ENCODE measurements at places on chromosomes 6 and 20. TPM values are rescaled to one million over a fixed set of nuclear protein-coding genes. Genes with fewer than 3 reads are reported as not detected.

DNA sequence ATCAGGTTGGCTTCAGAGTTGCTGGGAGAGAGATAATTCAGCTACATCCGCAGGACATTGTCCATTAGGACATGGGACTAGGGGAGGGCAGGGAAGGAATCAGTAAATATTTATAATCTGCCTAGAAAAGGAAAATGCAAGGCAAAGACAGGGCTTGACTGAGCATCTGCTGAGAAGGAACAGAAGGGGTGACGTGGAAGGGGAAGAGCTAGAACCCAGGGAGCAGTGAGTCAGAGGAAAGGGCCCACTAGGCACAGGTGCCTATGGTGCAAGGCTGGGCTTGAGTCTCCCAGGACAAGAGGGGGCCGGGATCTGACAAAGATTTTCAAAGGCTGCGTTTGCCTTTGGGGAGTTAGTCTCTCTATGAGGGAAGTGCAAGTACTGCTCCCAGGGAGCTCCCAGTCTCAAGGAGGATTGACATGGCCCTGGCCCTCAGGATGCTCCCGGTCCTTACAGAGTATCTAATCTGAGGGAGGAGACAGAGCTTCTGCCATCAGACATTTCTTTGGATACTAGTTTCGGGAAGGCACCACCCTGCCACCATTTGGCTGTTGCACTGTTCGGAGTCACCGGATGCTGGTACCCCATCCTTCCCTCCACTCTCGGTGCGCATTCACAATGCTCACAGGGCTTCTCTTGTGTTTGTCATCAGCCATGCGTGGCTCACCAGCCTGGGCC is 21.9 kb downstream of the VEGFA start:
- DNase-seq: no peak
- H3K36me3 ChIP-seq: no peaks in the 10 kb centered on the region
- H3K27me3 ChIP-seq: no peaks in the 10 kb centered on the region
- no peak overlapping the region for H3K27ac ChIP-seq

GRCh38 chr6:14159090-14159489 is 41.5 kb downstream of the CD83 start:
- no peaks in the 10 kb centered on the region for H3K36me3 ChIP-seq
- H3K4me3 ChIP-seq: no peak overlapping the region
- no peak overlapping the region for H3K27ac ChIP-seq
- no peaks in the 10 kb centered on the region for H3K4me1 ChIP-seq

- DNase-seq: no peak
- H3K36me3 ChIP-seq: no peaks in the 10 kb centered on the region
- no peaks in the 10 kb centered on the region for H3K27me3 ChIP-seq
- no peak overlapping the region for H3K4me3 ChIP-seq
- no peak overlapping the region for H3K27ac ChIP-seq
- no peaks in the 10 kb centered on the region for H3K4me1 ChIP-seq
Observed at GRCh38 chr6:121896363-121896762, 460.9 kb downstream of the GJA1 start.

DNA sequence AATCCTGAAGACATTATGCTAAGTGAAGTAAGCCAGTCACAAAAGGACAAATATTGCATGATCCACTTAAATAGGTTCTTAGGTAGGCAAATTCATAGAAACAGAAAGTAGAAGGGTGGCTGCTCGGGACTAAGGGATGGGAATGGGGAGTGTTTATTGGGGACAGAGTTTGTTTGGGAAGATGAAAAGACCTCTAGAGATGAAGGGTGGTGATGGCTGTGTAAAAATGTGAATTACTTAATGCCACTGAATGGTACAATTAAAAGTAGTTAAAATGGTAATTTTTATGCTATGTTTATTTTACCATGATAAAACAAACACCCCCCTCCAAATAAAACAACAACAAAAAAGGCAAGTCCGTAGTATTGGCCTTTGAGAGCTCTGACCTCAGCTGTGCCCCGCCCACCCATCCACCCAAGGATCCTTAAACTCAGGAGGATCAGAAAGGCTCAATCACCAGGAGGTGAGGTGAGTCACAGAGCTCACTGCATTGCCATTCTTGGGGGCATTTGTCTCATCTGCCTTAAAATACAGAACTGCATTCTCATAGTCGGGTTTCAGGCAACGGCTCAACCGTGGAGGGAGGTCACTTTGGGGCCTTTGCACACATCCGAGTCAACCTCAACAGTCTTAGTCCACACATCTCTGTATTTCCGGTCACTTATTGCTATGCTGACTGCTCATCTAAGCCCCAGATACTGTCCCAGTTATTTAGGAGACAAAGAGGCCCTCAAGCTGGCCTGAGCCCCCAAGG is 96.7 kb downstream of the SLC22A23 start:
- peaks cover 20% of the 10 kb centered on the region for H3K4me1 ChIP-seq
- H3K27ac ChIP-seq: no peak overlapping the region
- H3K36me3 ChIP-seq: no peaks in the 10 kb centered on the region
- no peak overlapping the region for H3K4me3 ChIP-seq
- H3K27me3 ChIP-seq: no peaks in the 10 kb centered on the region
- no peak for DNase-seq

- H3K27ac ChIP-seq: peak overlapping the region; percentile 50
- peaks cover 5% of the 10 kb centered on the region for H3K4me1 ChIP-seq
- H3K36me3 ChIP-seq: peaks cover 92% of the 10 kb centered on the region
- H3K27me3 ChIP-seq: no peaks in the 10 kb centered on the region
Observed at GRCh38 chr20:31560746-31561598, 44.1 kb upstream of the ID1 start.

DNA sequence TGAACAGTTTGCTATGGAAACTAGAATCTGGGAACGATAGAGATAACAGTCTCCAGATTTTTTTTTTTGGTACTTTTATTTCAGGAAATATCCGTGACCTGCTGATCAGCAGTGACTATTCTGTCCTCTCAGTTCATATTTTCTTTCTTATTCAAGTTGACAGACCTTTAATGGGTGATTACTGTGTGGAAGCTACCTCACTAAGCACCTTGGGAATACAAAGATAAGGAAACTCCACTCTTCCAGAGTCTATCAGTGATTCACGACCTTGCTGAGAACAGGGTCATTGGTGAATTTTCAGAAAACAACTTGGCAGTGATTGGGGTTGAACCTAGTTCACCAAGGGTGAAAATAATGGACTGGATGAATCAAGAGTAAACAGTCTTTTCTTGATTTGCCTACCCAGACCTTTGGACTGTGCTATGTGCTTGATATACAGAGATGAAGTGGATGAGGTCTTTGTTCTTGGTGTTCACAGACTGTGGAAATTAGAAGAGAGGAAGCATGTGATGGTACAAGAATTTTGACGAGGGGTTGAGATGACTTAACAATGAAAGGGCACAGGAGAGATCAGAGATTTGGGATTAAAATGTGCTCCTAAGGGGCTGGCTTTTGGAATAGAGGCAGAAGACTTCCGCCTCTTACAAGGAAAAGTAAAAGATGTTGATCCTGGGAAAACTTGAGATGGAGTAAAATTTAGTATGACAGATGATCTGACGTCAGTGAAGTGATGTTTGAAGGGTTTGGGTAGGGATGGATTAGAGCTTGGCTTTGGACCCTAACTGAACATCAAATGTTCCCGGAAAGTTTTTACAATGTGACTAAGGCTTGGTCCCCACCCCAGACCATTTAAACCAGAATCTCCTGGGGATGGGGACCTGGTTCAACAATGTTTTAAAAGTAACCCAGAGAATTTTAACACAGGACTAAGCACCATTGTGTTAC is 1.2 kb downstream of the KAT14 start:
- no peaks in the 10 kb centered on the region for H3K27me3 ChIP-seq
- H3K27ac ChIP-seq: no peak overlapping the region
- H3K4me3 ChIP-seq: peak overlapping the region; percentile 91
- DNase-seq: no peak
- H3K4me1 ChIP-seq: peaks cover 27% of the 10 kb centered on the region

- no peaks in the 10 kb centered on the region for H3K27me3 ChIP-seq
- H3K4me1 ChIP-seq: peaks cover 31% of the 10 kb centered on the region
- H3K4me3 ChIP-seq: no peak overlapping the region
- H3K36me3 ChIP-seq: no peaks in the 10 kb centered on the region
- DNase-seq: peak; percentile 44
- no peak overlapping the region for H3K27ac ChIP-seq
Observed at GRCh38 chr6:113994934-113995342, 24.0 kb upstream of the HDAC2 start.

- H3K4me1 ChIP-seq: no peaks in the 10 kb centered on the region
- H3K27ac ChIP-seq: no peak overlapping the region
- H3K4me3 ChIP-seq: no peak overlapping the region
- no peaks in the 10 kb centered on the region for H3K36me3 ChIP-seq
- H3K27me3 ChIP-seq: peaks cover 5% of the 10 kb centered on the region
Observed at GRCh38 chr6:1136415-1136774, 175.5 kb upstream of the FOXQ1 start.

- H3K27ac ChIP-seq: peak overlapping the region; percentile 70
- H3K4me1 ChIP-seq: peaks cover 49% of the 10 kb centered on the region
- no peak for DNase-seq
Observed at GRCh38 chr6:11432713-11433450, 104.7 kb upstream of the TMEM170B start.

DNA sequence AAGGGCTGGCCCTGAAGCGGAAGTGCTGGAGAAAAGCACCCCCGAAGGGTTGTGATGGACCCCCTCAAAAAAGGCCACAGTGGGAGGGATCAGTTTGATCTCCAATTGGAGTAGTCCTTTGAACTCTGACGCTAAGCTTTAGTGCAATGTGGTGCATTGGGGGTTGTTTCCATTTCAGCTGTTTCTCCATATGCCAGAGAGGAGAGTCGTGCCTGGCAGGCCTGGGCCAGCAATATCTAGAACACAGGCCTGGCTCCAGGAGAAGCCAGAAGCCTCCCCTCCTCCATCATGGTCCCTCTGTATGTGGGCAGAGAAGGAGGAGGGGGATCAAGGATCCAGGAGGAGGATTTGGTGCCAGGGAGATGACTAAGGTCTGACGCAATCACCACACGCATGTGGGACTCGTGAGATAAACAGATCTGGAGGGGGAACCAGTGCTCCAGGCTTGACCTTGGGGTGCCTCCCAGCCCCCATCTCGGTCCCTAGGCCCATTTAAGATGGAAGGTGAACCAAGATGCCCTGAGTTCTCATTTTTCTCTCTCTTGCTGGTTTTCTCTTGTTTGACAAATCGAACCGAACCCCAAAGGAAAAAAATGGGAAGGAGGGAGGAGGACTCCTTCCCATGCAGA is 517.4 kb upstream of the JARID2 start:
- H3K27ac ChIP-seq: no peak overlapping the region
- H3K4me3 ChIP-seq: no peak overlapping the region
- H3K27me3 ChIP-seq: no peaks in the 10 kb centered on the region
- no peaks in the 10 kb centered on the region for H3K36me3 ChIP-seq
- DNase-seq: no peak

DNA sequence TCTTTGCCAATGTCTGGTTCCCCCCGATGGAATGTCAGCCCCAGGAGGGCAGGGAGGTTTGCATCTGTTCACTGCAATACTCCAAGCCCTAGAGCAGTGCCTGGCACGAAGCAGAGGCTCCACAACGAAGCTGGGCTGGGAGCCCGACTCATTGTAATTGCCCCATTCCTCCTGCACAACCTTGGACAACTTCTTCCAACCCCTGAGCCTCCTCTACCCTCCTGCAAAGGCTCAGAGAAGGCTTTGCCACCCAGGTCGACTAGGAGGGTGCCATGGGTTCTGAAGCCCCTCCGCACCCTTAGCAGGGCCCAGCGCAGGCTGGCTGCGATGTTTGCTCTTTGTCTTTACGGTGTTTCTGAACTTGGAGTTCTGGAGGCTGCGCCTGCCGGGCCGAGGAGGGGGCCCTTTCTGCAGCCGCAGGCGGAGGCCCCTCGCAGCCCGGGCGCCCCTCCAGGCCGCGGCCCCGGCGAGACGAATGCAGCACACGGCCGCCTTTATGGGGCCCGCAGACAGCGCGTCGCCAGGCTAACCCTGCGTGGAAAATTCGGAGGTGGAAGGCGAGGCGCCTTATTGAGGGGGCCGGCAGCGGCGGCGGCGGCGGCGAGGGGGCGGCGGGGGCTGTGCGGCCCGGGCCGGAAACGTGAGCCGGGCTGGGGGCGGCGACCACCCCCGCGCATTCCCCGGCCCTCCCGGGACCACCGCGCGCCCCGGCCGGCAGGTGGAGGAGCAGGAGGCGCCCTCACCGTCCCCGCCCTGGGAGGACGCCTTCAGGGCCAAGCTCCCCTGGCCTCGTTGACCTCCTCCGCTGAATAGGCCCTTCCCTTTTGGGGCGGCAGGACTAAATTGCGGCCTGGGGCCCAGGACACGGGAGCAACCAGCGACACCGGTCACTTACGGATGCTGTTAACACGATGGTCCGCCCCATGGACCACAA is 27.0 kb downstream of the SNAI1 start:
- peak overlapping the region; percentile 8 for H3K4me3 ChIP-seq
- H3K27ac ChIP-seq: no peak overlapping the region
- H3K27me3 ChIP-seq: peaks cover 5% of the 10 kb centered on the region
- peaks cover 26% of the 10 kb centered on the region for H3K4me1 ChIP-seq
- no peaks in the 10 kb centered on the region for H3K36me3 ChIP-seq

- no peaks in the 10 kb centered on the region for H3K27me3 ChIP-seq
- DNase-seq: no peak
- no peak overlapping the region for H3K27ac ChIP-seq
- H3K4me3 ChIP-seq: no peak overlapping the region
Observed at GRCh38 chr20:53074811-53075314, 102.7 kb downstream of the TSHZ2 start.

DNA sequence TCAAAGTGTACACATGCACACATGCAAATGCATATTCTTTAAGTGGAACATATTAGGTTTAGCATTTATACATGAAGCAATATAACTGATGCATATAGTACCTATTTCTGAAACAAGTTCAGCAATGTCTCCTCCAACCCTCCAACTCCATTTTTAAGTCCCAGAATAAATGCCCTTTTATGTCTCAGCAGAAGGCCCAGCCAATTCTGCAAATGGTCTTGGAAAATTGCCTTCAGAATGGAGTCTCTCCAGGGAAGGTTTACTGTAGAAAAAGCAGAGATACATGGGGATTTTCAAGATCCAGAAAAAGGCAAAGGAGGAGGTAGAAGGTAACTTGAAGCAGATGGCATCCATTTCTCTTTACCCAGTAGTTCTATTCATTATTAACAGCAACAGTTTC is 633.3 kb downstream of the MAFB start:
- no peaks in the 10 kb centered on the region for H3K4me1 ChIP-seq
- H3K4me3 ChIP-seq: no peak overlapping the region
- no peak for DNase-seq
- H3K27ac ChIP-seq: no peak overlapping the region

- peaks cover 75% of the 10 kb centered on the region for H3K4me1 ChIP-seq
- H3K4me3 ChIP-seq: no peak overlapping the region
- DNase-seq: no peak
- H3K27me3 ChIP-seq: no peaks in the 10 kb centered on the region
- H3K27ac ChIP-seq: peak overlapping the region; percentile 92
Observed at GRCh38 chr6:168032005-168032760, 34.7 kb downstream of the KIF25 start.

Gene MUC21
- not detected for total RNA-seq

Gene RAB32
- 2.6 TPM for total RNA-seq

Gene TNFRSF21
- total RNA-seq: 5.9 TPM

Gene MICB
- total RNA-seq: 1.00 TPM

Gene ALDH5A1
- 38.6 TPM for total RNA-seq

Gene TFAP2B
- not detected for total RNA-seq

Gene TGIF2
- 6.1 TPM for total RNA-seq

Gene TMEM74B
- total RNA-seq: 5.1 TPM

Gene ZNF76
- 36.9 TPM for total RNA-seq

Gene PLN
- total RNA-seq: 3,055 TPM

Gene CARMIL1
- 10.3 TPM for total RNA-seq

Measured in heart right ventricle (tissue), 16 donors.